ENCODE measurements at places on chromosomes 4 and X. TPM values are rescaled to one million over a fixed set of nuclear protein-coding genes. Genes with fewer than 3 reads are reported as not detected.

FHDC1 gene
- 1.2 TPM for total RNA-seq

DNA sequence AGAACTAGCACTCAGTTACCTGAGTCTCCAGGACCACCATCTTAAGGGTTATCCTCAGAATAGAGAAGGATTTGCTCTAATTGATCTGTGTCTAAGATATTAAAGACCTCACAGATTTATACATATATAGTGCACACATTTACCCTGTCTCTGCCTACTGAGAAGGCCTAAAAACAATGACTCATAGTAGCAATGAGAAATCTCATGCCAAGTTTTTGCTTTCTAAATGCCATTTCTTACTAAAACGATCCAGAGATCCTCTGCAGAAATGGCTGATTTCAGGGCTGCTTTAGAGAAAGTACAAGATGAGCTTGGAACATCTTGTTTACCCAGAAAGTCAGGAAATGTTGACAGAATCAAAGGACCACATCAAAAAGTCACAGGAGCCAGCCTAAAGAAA, 79.1 kb upstream of the INPP4B start:
- peak; percentile 20 for ATAC-seq

DNA sequence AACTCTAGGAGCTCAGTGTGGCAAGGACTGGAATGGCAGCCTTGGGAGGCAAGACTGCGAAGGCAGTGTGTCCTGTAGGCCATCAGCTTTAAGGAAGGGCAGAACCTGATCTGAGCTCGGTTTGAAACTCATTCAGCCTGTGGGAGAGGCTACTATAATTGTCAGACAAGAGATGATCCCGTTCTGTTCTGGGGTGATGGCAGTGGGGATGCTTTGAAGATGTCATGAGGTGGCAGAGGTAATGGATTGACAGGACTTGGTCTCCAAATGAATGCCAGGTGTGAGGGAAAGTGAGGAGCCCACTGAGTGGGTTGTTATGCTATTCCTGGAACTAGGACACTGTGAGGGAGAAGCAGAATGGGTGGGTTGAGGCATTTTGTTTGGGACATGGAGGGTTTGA, 144.9 kb downstream of the PJA1 start:
- no peak for ATAC-seq

DNA sequence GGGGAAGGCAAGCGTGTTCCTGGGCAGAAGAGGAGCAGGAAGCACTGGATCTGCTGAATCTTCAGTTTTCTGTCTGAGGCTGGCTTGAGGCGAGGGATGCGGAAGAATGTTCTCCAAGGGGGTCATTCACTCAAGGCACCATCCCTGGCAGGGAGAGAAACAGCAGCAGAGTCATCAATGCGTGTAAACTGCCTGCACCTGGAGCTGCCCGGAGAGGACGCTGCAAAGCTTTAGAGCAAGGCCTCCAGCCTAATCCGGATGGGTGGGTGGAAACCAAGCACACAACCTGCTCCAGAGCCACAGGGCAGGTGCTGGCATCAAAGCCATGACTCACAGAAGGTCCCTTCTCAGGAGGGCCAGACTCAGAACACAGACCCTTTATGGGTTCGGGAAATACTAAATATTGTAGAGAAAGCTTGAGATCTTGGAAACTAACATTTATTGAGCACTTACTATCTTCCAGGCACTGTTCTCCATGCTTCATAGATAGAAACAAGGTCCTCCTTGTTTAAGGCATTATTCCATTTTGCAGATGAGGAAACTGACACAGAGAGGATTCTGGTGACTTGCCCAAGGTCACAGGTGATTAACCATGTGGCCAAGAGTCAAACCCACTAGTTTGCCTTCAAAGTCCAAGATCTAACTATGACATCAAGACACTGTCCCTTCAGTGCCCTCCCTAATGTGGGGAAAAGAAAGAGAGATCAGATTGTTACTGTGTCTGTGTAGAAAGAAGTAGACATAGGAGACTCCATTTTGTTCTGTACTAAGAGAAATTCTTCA, 7.7 kb downstream of the PROM1 start:
- no peak for ATAC-seq

DNA sequence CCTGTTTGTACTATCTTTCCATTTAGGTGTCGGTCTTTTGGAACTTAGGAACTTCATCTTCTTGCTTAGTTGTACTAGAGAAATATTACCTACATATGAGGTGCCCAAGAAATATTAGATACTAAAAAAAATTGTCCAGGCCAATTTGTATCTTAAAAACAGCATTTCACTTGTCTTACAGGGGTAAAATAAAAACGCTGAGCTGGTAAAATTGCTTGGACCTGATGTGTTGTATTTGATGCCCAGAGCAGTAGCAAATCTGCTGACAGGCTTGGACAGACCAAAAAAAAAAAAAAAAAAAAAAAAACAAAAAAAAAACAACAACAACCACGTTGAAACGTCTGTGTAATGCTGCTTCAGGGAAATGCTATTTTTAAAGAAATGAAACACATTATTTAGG, 150.4 kb upstream of the ARX start:
- ATAC-seq = no peak

GATA1 gene
- not detected for total RNA-seq

DNA sequence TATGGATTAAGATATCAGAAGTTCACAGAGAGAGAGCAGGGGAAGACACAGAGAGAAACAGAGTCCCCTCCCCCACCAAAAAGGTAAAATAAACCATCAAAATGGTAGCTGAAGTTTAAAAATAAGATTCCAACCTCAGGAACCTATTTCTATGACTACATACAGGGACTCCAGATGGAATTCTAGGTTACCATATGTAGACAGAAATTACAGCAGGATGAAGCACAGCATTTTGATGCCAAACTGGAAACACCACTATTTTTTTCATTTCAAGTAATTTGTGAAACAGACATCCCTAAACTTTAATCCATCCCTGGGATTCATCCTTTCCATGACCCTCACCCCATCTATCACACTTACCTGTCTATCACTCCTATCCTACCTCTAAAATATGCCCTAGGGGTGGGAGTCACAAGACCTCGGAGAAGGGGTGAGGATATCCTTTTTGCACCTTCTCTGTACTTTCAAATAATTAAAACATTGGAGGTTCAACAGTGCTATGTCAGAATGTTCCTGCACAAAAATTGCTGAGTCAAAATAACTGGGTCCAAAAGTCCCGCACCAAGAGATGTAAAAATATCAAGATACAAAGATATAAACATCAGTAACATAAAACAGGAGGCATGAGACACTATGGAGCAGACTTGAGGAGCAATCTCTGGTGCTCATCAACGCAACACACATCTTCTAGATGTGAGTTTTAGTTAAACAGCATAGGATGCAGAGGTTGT, 344.5 kb upstream of the RASGEF1B start:
- ATAC-seq = no peak

GRCh38 chr4:66091786-66092185, 421.5 kb upstream of the EPHA5 start:
- no peak for ATAC-seq

DNA sequence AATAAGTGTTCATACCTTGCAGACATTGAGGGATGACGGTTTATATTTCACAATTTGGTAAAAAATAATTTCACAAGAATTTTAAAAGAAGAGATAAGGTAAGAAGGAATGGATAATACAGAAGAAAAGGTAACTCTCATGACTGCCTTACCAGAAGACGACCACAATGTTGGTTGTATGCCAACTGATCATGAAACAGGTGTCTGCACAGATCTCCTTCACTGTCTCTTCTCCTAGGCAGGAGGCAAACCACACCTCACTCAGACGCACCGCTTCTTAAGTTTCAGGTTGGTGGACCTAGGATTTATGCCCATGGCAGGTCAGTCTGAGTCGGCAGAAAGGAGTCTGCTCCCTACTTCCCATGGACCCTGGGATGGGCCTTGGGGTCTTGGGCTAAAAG, 177.2 kb downstream of the VSIG4 start:
- ATAC-seq = no peak

CSN1S1 gene
- not detected for total RNA-seq

SH3D19 gene
- total RNA-seq = 200 TPM

DNA sequence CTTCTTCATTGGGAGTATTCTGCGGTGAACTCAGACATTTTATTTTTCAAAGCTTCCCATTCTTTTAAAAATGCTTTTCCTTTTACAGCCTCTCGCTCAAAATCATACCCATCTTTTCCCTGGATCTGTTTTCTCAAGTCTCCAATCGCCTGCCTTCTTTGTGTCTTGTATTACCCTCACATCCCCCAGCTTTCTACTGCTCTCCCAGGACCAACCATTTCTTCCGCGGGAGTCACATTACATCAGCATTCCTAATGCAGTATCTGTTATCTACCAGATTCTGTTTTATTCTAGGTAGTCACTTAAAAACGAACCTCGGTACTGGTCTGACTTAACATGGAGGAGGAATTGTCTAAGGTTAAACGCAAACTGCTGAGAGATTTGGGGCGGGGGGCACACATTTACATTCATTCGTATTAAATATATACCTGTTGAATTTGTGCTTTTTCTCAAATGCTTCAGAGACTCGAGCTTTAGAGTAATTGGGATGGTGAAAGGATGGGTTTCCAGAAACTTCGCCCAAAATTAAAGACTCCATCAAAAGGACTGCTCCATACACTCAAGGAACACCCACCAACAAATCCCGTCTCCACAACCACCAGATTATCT, 493 bp upstream of the UCHL1 start:
- ATAC-seq = no peak

- ATAC-seq = no peak
Measured at GRCh38 chr4:153471698-153472093, 5.5 kb downstream of the TMEM131L start.

DNA sequence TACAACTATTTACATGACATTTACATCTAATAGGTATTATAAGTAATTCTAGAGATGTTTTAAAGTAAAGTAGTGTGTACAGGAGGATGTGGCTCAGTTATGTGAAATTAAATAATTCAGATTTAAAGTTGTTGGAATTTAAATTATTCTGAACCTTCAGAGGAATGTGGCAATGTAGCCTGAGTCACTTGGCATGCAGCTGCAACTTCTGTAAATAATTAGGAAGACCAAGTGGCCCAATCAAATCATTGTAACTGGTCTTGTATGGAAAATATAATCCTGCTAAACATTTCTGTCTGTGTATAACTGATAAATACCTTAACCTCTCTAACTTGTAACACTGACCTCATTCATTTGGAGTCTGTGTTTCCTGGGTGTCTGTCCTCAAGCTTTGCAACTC, 828.9 kb downstream of the GLUD2 start:
- ATAC-seq = no peak

UGT2B15 gene
- total RNA-seq = not detected

KIAA1210 gene
- not detected for total RNA-seq

DNA sequence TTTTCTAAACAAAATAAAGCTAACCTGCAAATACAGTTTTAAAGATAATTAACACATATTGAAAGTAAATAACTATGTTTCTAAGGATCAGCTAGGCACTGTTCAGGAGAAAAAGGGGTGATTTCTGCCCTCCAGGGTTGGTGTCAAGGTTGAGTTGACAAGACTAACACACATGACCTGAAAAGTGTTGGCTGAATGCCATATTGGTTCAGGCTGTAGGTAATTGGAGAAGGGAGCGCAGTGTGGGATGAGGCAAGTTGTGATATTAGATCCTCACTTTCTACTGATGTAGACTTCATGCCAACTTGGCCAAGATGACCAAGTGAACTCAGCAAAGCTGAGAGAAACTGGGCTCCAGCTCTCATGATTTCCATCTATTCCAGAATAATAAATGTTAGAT, 42.2 kb downstream of the PPM1K start:
- ATAC-seq = no peak

GRCh38 chrX:148723551-148723950, 223.1 kb downstream of the AFF2 start:
- no peak for ATAC-seq

DNA sequence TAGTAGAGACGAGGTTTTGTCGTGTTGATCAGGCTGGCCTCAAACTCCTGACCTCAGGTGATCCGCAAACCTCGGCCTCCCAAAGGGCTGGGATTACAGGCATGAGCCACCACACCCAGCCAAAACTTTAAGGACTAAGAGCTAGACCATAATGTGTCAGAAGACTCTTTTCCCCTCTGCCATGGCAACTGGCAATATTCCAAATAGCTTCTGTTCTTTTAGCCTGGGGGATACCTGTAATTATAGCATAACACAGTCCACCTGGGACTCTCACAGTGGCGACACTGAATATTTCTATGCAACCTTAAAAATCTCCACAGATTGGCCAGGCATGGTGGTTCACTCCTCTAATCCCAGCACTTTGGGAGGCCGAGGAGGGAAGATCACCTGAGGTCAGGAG, 45.5 kb upstream of the RBM47 start:
- ATAC-seq = no peak

DNA sequence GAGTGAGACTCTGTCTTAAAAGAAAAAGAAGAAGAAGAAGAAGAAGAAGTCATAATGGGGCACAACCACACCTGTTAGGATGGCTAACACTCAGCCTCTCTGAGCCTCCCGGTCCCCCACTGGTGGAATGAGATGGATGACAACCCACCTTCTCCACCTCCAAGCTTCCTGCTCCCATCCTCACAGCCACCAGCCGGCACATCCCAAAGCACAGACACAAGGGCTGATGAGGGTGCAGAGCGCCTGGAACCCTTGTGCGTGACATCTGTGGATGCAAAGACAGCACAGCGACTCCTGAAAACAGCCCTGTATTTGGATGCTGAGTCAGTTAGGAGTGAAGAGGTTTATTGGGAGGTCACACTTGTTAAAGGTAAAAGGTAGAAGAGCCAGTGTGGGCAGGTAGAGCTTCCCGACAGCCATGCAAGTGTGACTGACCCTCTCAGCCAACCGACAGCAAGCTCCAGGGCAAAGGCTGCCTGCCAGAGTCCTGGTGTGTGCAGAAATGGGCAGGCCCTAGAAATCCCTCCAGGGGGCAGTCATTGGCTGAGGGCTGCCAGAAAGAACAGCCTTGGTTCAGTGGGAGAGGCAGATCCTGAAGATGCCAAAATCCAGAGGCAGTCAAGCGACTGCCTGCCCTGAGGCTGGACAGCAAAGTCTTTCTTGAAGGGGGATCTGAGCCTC, 26.6 kb upstream of the MAN2B2 start:
- ATAC-seq = no peak

PSAPL1 gene
- not detected for total RNA-seq

- ATAC-seq = no peak
Measured at GRCh38 chrX:84479086-84479485, 23.2 kb downstream of the HDX start.

GRCh38 chr4:101232074-101232776, 115.1 kb downstream of the PPP3CA start:
- ATAC-seq = peak; percentile 67

- no peak for ATAC-seq
Measured at GRCh38 chr4:48914311-48914710, 7.7 kb upstream of the OCIAD2 start.

DNA sequence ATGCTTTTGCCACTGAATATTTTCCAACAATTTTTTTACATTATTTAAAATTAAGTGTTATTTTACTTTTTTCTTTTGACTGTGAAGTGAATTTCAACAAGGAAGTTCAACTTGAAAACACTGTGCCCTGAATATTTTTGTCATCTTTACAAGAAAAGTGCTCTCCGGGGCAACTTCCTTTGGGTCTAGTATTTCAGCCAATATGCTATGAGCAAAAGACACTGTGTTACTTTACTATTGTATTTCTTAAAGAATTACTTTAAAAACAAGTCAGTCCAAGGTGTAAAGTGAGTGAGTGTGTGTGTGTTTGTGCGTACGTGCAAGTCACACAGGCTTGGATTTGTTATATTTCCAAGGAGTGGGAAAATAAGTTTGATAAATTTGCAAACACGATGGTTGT, 7.6 kb upstream of the USP53 start:
- ATAC-seq = no peak

- no peak for ATAC-seq
Measured at GRCh38 chr4:40575846-40576245, 53.8 kb downstream of the RBM47 start.

Data from gastroesophageal sphincter (tissue), 4 donors.